GM12878 (cell line): ENCODE measurements at places on chromosomes 1 and 21.

- DNase-seq = no peak
These were observed 1.8 kb downstream of the SDHB start for GRCh38 chr1:17052038-17052437.

DNA sequence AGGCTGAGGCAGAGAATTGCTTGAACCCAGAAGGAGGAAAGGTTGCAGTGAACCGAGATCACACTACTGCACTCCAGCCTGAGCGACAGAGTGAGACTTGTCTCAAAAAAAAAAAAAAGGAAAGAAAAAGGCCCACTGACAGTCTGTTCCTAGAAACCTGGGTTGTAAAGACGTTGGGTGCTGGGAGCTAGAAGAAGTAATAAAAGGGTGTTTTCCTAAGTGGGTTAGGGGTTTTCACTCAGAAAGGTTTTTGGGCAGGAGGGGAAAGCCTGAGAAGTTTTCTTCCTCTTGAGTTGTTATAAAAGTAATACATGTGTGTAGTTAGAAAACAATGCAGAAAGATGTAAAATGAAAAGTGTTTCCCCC, 25.4 kb downstream of the CELA3A start:
- DNase-seq = no peak

GRCh38 chr1:150748878-150749719, 16.5 kb downstream of the CTSS start:
- no peak for DNase-seq

DNA sequence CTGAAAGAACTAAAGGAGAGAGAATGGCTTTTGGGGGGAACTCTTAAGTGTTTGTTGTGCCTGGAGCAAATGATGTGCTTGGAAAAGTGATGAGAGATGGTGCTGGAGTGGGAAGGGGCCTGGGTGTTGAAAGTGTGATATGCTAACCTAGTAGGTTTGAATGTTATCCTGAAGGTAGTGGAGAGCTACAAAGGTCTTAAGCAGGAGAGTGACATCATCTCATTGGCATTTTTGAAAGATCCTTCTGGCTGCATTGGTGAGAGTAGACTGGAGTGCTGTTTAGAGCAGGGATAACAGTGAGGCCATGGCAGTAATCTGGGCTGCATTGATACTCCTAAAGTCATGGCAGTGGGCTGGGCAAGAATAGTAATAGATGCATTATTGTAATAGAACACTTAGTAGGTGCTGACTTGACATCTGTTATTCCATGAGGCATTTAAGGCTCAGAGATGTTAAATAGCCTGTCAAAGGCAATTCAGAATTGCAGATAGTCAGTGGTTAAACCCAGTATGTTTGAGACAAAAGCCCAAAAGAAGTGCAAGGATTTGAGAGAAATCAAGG, 44.5 kb downstream of the MDM4 start:
- no peak for DNase-seq

GRCh38 chr1:213032651-213033050, 17.0 kb upstream of the ANGEL2 start:
- DNase-seq = no peak

DNA sequence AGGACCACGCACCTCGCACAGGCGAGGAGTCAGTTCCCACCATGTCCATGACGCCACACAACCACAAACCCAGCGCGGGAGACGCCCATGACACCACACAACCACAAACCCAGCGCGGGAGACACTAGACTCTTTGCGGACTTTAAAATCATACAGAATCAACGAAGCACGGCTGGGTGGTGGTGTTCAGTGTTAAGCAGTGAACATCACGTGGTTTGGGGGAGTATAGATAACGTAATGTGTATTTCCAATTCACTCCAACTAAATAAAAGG, 19.2 kb downstream of the PTTG1IP start:
- no peak for DNase-seq

DNA sequence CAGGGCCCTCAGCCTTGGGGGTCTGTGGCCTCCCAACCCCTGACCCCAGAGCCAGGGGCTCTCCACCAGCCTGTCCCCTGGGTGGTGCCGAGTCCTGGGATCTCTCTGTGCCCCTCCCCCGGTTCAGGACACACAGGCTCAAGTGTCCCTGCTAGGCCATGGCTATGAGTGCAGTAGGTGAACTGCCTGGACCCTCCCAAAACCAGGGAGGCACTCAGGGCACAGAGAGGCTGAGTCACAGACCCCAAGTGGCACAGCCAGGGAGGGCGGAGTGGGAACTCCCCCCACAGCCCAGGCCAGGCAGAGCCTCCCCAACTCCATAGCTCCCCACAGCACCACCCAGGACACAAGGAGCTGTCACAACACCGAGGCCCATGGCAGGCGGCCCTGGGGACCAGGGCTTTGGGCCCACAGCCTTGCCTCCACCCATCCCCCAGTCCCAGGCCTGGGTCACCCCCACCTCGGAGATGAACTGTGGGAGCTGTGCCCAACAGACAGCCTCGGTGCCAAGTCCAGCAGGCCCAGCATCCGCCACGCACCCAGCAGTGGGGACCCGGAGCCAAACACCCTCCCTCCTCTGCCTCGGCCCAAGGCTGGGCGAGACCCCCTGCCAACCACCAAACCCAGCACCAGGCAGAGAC, 3.2 kb downstream of the DVL1 start:
- DNase-seq = no peak

- DNase-seq = no peak
These were observed 43.4 kb upstream of the HSD3B1 start for GRCh38 chr1:119463569-119463968.

DNA sequence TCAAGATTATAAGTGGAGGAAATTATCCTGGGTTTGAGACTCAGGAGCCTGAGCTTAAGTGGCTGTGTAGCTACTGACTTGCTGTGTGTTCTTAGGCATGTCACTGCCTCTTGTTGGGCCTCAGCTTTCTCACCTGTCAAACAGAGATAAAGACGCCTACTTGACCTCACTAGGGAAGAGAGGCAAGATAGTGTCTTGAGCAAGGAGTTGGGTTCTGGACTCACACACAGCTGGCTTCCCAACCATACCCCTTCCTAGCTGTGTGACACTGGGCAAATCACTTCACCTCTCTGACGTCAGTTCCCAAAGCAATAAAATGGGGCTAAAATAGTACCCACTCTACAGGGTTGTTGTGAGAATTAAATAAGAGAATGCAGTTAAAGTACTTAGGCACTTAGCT, 11.6 kb upstream of the EPB41 start:
- DNase-seq = no peak

DNA sequence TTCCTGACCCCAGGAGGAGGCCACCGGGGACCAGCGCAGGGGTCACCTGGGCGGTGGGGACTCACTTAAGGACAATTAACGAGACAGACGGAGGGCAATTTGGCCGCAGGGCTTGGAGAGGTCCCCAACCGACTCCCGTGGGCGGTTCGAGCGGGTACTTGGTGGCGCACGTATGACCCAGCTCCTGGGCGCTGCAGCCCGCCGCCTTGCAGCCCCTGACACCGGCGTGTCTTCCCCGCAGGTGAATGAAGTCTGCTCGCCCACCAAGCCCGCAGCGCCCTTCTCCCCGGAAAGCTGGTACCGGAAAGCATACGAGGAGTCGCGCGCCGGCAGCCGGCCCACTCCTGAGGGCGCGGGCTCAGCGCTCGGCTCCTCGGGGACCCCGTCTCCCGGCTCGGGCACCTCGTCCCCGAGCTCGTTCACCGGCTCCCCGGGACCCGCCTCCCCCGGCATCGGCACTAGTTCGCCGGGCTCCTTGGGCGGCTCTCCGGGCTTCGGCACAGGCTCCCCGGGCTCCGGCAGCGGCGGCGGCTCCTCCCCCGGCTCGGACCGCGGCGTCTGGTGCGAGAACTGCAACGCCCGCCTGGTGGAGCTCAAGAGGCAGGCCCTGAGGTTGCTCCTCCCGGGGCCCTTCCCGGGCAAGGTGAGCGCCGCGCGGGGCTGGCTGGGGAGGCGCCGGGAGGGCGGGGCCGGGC, 1.4 kb downstream of the KIF26B start:
- no peak for DNase-seq

GRCh38 chr21:26169611-26170470, 729 bp downstream of the APP start:
- DNase-seq = no peak

GRCh38 chr1:28642056-28642846, 616 bp downstream of the TAF12 start:
- DNase-seq = no peak

DNA sequence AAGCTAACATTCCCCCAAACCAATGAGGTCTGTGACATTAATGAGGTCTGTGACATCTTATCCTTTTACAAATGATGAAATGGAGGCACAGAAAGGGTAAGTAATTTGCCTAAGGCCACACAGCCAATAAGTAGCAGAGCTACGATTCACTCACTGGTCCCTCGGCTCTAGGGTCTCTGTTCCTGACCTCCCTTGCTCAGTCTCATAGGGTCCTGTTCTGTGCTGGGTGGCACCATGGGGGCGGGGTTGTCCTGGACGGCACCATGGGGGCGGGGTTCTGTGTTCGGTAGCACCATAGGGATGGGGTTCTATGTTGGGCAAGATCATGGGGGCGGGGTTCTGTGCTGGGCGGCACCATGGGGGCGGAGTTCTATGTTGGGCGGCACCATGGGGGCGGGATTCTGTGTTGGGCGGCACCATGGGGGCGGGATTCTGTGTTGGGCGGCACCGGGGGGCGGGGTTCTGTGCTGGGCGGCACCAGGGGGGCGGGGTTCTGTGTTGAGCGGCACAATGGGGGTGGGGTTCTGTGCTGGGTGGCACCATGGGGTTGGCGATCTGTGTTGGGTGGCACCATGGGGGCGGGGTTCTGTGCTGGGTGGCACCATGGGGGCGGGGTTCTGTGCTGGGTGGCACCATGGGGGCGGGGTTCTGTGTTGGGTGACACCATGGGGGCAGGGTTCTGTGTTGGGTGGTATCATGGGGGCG, 55.6 kb downstream of the CLSTN1 start:
- no peak for DNase-seq

DNA sequence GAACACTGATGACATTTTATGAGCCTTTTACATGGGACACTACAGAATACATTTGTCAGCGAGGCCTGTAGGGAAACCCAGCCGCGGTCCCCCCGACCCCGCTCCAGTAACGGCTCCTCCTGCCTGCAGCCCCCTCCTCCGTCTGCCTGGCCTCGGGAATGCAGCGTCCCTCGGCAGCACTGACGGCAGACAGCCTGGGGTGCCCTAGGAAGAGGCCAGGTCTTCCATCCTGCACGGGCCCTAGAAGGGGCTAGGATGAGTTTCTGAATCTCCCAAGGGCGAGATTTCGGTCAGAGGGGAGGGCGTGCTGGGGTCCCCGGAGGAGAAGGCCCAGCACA, 8.4 kb downstream of the SAMD11 start:
- DNase-seq = no peak

GRCh38 chr1:6801199-6801598, 15.9 kb downstream of the CAMTA1 start:
- no peak for DNase-seq

DNA sequence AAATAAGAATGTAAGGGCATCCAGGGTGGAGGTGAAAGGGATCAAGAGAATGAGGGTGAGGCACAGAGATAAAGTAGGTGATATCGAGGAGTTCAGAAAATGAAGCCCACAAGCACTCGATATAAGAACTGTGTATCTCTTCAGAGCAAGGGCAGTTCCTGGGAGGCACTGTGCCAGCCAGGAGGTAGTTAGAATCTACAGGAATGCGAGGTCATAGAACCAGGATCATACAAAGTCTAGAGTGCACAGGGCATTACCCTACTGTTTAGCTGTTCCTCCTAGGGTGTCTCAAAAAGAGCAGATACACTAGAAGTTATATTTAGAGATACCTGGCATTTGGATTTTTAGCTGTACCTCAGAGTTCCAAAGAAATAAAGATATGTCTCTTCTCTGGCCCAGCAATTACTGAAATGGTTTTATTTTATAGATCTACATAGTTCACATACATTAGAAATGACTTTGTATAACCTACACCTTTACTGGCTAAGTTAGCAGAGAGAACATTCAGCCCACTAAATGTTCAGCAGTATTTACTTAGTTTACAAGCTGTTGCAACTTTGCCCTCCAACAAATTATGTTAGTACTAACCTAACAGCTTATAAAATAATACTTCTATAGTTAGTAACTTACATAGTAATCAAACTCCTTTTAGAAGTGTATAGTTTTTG, 1.6 kb downstream of the OVAAL start:
- no peak for DNase-seq

GRCh38 chr1:66254785-66255184, 279.2 kb upstream of the SGIP1 start:
- DNase-seq = no peak

DNA sequence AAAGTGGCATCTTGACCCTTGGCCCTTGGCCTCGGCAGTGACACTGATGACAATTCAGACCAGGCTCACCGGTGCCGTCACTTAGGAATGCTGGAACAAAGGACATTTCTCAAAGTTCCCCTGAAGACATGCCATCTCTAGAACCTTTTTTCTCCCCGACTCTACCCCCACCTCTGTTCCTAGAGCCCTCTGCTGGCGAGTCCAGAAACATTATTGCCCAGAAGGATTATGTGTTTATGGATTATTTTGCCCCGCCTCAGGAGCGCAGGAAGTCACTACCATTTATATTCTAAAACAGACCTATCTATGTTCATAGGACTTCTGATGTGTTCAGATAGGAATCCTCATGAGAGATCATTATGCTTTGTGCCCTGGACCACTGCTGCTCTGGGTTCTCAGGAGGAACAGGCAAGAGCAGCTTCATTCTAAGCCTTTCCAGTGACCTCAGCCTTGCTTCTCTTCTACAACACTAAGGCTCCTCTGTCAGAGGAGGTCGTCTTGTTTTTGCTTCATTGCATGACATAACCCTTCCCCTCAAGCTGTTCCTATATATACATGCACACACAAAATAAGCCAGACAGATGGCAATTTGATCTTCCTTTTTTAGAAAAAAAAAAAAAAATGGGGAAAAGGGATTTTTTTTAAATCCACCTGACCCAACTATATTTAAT, 12.4 kb upstream of the SHISA4 start:
- DNase-seq = no peak

DNA sequence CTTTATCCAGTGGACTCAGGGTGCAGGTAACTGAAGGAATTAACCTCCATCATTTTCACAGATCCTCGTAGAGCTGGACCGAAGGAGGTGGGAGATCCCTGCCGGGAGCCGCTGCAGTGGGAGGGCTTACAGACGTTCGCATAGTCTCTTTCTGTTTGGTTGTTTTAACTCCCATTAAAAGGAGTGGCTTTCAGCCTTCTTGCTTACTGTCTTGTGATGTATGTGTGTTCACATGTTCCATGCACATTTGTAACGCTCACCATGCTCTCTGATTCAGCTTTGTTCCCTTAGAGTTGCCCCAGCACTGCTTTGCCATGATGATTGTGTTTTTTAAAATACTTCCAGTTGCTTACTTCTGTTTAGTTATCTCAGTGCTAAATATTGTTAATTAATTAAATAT, 85.8 kb downstream of the ADARB1 start:
- no peak for DNase-seq

DNA sequence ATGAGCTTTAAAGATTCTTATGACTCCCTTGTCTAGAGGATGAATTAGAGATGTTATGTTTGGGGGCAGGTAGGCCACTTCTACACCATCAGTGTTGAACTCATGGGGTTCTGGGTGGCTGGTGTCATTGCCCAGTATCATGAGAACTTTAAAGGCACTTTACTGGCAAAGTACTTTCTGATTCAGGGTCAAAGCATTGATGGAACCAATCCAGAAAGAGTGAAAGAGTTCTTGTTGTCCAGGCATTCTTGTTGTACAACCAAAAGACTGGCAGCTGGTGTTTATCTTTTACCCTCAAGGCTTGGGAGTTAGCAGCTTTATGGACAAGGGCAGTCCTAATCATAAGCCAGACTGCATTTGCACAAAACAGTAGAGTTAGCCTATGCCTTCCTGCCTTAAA, 673.0 kb downstream of the USP25 start:
- DNase-seq = no peak
